ENCODE measurements at places on chromosomes 6 and 20. TPM values are rescaled to one million over a fixed set of nuclear protein-coding genes. Genes with fewer than 3 reads are reported as not detected.
A peak's percentile ranks its signal among the peaks of the same experiment; 100 is the strongest.

DNA sequence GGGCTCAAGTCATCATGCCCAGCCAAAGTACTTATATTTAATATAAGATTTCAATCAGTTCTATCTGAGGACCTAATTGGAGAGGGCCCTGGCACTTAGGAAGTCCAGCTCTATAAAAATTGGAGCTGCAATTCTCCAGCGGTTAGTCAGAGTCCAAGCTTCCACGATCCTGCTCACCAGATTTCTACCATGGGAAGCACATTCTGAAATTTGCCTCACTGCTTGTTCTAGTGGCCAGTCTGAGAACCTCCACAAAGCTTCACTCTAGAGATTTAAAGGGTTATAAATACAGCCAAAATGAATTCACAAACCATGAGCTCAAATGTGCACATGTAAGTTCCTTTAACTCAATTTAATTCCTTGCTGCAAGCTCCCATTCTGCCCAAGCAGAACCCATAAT is 33.5 kb downstream of the PNLDC1 start:
- peak; percentile 55 for DNase-seq

- no peak for DNase-seq
Observed at GRCh38 chr6:78561015-78561414, 306.3 kb upstream of the IRAK1BP1 start.

DNA sequence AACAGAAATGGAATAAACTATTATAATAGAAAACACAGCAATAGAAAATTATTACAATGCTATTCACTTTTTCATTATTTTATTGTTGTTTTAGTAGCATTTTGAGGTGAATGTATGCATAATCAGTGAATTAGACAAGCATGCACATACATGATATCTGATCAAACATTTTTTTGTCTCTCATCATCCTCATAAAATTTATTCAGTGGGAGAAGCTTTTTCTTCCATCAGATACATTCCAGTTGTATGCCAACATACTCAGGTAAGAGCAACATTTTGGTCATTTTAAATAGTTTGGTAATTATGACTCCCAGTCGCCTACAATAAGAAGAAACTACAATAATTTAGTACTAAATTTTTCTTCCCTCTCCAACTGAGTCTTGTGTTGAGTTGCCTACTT is 44.5 kb downstream of the ADGRF1 start:
- no peak for DNase-seq

- no peak for DNase-seq
Observed at GRCh38 chr6:132495604-132496079, 17.3 kb downstream of the STX7 start.

GRCh38 chr20:35285806-35286076 is 1.2 kb upstream of the EIF6 start:
- no peak for DNase-seq

GRCh38 chr20:12882832-12883506 is 125.8 kb upstream of the SPTLC3 start:
- DNase-seq, result peak; percentile 62

DNA sequence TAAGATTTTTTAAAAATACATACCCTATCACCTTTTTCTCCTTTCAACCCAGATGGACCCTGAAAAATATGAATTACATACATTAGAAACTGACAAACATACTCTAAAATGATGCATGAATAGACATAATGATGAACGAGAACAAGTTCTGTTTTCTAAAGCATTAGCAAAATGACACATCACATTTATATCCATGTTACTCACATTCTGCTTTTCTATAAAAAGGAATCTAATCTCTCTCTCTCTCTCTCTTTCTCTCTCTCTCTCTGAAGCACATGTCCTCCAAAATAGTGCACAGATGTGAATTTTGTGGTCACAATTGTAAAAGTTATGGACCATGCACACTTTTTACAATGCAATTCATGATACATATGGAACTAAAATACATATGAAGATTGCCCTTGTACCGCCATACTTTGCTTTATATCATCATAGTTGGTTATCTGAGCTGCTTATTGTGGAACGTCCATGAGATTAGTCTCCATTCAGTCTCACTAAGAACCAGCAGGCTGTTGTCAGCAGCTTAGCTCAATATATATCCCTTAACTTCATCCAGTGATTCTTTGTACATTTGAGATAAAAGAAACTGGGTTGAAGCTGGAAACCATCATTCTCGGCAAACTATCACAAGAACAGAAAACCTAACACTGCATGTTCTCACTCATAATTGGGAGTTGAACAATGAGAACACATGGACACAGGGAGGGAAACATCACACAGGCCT is 114.2 kb downstream of the COL12A1 start:
- no peak for DNase-seq

GRCh38 chr6:13492357-13492756 is 5.0 kb upstream of the GFOD1 start:
- DNase-seq, result no peak

Gene RIN2
- total RNA-seq, result 14.3 TPM

Gene DSP
- 0.10 TPM for total RNA-seq

Gene SLC22A3
- total RNA-seq, result not detected

Gene HSPA1L
- total RNA-seq, result 0.39 TPM

Gene BCAS4
- 13.1 TPM for total RNA-seq

All from MG63 (cell line).